ENCODE measurements at places on chromosomes 2 and 18.

DNA sequence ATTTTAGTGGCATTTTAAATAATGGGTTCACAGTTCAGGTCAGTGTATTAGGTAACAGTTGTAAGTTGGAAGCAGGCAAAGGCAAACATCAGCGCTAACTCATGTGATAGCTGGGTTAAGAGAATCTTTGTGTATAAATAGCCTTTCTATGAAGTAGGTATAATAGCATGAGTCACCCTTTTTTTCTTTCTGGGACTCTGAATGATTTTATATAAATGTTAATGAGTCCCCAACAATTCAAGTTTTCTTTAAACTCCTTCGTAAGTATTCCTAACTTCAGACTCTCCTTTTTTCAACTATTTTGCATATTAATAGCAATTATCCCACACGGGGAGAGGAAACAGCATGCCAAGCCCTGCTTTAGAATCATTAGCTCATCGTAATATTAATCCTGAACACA, 384.3 kb downstream of the PIK3C3 start:
- no peak for DNase-seq

DNA sequence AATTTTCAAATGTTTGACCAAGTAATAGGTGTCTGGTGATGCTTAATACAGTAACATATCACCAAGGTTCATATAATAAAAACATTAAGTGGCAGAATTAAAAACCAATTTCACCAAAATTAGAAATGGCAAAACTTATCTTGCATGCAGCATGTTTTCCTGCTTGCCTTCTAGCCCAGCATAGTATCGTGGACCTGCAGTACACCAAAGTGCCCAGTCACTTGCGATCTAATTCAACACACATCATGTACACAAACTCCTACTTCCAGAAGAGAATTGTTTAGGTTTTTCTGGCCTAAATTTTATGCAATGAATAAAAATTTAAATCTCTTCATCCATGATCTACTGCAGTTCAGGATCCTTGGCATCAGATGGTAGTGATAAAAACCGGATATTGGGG, 28.9 kb downstream of the LPIN2 start:
- DNase-seq = no peak

DNA sequence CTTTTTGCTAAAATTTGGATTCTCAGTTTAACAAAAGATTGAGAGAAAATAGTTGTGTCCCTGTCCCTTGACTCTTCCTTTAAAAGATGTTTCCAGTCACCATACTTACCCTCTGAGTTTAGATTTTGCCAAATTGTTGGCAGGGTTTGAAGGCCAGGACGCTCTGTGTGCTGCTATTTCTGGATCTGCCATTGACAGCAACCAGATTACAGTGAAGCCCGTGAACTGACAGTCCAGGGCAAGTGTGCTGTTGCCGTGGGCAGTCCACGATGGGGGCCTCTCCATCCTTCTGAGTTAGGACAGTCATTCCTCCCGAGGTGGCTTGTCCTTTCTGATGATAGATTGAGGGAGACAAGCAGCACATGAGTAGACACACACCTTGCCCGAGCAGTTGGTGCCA, 89.9 kb downstream of the PTPRM start:
- no peak for DNase-seq

DNA sequence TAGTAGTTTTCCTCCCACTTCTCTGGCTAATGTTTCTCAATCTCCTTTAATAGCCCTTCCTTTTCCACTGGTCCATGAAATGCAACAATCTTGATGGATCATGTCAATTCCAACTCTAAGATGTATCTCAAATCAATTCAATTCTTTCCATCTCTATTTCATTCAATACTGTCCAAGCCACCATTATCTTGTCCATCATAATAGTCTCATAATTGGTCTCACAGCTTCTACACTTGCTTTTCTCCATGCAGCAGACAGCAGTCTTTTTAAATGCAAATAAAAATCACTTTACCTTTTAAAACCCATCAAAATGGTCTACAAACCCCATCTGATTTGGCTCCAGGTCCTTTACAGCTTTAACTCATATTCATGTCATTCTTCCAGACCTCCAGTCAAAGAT, 226.6 kb downstream of the EPHA4 start:
- DNase-seq = no peak

- DNase-seq = no peak
Measured at GRCh38 chr2:39437522-39438296, 624 bp upstream of the MAP4K3 start.

GRCh38 chr2:60095903-60096302, 457.6 kb downstream of the BCL11A start:
- DNase-seq = no peak

GRCh38 chr2:33660416-33661123, 61.5 kb upstream of the FAM98A start:
- no peak for DNase-seq

DNA sequence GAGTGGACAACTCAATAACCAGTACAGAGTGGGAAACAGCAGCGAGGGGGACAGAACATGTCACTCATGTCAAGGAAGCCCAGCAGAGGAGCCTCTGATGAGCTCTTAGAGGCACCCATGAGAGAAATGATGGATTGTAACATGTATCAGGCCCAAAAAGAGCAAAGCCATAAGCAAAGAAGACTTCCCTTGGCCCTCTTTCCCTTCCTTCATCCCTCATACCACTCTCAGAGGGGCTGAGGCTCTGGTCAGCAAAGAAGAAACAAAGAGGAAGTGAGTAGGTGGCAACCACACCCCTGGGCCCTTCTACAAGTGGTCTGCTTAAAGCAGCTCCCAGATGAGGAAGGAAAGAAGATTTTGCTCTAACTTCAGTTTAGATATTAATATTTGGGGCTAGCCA, 112.8 kb downstream of the CDC42EP3 start:
- DNase-seq = no peak

DNA sequence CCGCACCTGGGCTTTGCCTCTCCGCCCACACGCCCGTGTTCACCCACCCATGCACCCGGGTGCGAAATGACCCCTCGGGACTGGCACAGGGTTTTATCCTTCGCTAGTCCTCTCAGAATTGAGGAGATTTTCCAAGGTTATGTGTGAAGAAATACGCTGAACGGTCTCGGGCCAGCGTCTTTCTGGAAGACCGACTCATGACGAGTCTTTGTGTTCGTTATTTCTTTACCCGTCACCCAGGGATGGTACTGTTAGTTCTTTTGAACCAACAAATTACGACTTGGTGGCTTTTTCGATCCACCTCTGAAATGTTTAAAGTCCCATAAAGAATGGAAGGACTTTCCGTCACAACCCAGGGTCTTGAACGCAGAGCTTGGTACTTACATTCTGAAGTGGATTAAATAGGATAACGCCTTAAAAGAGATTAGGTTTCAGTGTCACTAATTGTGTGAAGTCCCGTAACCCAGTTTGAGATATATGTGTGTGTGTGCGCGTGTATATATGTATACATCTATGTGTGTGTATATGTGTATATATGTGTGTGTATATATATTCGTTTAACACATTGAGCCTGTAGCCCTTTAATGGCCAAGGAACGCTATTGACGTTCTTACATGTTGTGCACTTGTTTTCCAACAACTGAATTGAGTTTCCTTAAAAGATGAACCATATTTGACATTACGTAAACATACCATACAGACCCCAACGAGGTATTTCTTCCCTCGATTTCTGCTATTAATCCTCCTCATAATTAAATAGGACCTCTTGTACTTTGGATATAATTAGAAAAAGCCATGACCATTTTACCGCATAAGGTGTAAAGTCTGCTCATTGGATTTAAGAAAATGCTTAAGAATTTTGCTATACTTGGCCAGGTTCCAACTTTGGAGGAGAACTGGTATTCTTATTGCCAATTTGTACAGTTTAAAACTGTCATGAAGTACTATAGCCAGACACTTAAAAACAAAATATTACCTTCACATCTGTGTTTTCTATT, 889 bp downstream of the ZC3H15 start:
- no peak for DNase-seq

GRCh38 chr2:222353993-222354392, 55.2 kb upstream of the PAX3 start:
- DNase-seq = no peak

DNA sequence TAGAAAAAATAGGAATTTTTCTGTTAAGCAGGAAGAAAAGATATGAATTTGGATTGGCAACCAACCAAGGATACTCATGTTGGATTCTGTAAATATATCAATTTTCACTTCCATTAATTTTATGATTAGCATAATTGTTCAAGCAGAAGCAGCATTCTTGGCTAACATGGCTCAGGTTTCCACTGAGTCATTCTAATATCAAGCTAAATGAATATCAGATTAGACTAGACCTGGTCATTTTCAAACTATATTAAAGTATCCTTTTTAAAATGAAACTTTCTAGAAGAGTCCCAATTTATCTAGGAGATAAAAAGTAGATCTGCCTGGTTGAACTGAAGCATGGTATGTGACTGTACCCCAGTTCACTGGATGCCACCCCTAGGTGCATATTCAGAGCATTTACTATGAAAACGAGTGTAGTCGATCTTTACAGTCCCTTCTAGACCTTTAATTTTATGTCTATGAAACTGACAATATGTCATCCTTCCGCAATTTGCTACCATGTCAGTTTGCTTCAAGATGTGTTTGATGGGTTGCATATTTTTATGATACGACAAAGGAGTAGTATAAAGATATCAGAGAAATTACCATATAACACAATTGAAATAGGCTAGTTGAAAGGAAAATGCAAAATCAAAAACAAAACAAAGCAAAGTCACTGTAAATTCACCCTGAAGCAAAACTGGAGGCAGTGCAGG, 704.9 kb downstream of the ERBB4 start:
- no peak for DNase-seq

- DNase-seq = no peak
Measured at GRCh38 chr2:47616506-47616905, 166.4 kb upstream of the MSH6 start.

- no peak for DNase-seq
Measured at GRCh38 chr2:69945441-69945840, 16.0 kb downstream of the ASPRV1 start.

DNA sequence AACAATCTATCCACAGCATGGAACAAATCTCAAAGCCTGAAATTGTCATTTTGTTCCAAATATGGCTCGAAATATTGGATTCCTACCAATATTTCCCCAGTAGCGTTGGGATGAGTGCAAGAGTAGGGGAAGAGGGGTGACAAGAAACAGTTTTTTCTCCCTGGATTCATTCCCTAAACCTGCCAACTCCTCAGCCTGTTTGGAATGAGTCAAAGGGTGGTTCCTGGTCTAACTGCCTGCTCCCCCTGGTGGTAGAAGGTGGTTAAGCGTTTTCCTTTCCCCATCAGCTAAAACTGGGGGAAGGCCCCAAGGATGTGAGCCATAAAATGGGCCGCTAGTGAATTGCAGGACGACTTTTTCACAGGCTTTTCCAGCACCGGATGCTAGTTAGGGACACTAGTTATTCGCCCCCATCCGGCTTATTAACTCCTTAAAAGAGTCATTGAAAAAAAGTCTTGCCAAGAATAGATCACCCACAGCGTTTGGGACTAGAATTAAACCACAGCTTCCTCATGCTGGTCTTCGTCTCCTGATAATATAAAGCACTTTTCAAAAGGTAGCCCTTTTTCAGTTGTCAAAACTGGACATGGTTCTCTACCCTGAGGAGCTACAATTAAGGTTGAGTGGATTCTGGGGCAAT, 72.5 kb downstream of the DHRS9 start:
- peak; percentile 28 for DNase-seq

GRCh38 chr2:179336782-179337534, 72.3 kb upstream of the SESTD1 start:
- DNase-seq = no peak

DNA sequence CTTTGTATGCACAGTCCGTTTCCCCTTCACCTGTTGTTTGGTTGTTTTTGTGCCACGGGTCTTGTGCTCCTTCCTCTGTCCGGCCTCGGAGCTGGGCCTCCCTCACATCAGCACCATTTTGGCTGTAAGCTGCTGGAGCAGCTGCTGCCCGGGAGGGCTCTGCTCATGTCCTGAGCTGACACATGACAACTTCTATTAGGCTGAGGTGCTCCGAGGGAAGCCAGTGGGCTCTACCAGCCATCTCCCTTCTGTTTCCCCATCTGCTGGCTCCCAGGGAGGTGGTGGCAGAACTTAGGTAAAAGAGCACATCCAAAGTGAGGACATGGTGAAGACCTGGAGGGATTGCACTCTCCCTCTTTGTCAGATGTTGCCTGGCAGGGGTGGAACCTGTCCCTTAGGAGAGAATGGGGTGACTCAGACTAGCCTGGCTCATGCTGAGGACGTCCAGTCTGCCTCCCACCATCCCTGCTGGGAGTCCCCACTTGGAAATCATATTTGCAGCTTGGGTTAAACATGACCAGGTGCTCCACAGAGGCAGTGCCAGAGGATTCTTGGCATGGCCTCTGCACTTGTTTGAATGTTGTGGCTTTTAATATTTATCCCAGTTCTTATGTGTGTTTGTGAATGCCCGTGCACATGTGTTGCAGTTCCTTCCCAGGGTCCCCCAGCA, 49.8 kb upstream of the TNP1 start:
- no peak for DNase-seq

DNA sequence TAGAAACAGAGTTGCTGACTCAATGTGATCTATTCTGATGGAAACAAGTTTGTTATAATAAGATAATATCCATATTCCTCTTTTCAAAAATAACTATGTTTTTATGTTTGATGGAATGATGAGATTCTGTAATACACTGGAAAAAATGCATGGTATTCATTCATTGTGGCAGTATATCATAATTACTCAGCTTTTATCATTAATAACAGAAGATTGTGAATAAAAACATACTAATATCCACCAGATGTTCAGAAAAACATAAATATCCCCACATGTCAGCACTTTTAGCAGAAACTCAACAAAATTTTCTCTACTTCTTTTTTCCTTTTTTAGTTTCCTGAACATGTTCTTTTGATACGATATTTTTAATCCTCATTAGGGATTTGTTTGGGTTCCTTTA, 130.9 kb upstream of the CAVIN2 start:
- DNase-seq = no peak

DNA sequence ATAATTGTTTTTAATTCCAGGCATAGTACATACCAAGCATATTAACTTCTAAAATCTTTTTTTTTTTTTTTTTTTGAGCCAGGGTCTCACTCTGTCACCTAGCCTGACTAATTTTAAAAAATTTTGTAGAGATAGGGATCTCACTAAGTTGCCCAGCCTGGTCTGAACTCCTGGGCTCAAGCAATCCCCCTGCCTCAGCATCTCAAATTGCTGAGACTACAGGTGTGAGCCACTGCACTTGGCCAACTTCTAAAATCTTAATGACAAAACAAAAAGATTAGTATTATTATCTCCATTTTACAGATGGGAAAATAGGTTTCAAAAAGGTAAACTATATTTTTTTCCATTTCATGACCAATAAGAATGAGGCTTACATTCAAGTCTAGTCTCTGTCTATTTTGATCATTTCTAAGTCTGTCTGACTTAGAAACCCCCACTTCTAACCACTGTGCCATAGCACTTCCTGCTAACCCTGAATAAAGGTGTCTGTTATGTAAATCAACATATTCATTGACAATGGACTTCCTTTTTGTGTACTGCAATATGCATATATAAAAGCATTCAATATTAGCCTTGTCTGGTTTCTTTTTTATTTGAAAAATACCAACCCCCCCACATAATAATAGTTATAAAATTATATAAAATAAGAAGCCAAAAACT, 28.7 kb upstream of the ZEB2 start:
- no peak for DNase-seq

GRCh38 chr2:177731384-177731783, 338.8 kb downstream of the AGPS start:
- no peak for DNase-seq

GRCh38 chr2:241865416-241865956, 4.0 kb upstream of the RTP5 start:
- no peak for DNase-seq

GRCh38 chr2:203195331-203196036, 43.3 kb upstream of the CYP20A1 start:
- DNase-seq = no peak

Measured in activated CD8-positive, alpha-beta memory T cell treated with anti-CD3 and anti-CD28 coated beads for 4 hours (primary cell).